COR-L47 (cell line): ENCODE measurements at places on chromosomes 1 and 21.

DNA sequence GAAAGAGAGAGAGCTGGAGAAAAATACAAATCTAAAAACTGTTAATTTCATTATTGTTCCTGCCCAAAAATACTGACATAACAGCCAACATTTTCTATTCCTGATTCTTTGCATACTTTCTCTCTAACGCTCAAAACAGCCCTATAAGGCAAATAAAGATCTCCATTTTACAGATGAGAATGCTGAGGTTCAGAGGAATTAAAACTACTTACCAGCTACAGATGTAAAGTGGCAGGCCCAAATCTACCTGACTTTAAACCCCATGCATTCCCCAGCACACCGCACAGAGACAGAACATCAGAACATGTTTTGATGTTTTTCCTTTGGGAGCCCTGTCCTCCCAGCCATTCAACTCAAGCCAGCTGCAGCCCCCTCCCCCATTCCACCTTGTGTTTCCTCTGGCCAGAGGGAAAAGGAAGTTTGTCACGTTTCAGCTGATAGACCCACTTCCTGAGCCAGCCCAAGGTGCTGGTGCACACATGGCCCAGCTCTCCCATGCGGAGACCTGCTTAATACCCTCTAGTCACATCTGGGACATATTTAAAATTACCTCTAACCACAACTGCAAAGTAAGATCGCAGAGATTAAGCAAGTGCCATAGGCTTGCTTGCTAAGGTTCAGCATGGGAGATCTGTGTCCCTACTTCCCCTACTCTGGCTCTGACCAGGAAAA is 133.1 kb upstream of the NFIA start:
- no peak for DNase-seq

GRCh38 chr21:41932576-41933312 is 21.1 kb downstream of the C2CD2 start:
- DNase-seq, result no peak

GRCh38 chr1:160755911-160756848 is 17.1 kb downstream of the SLAMF7 start:
- DNase-seq, result no peak

- DNase-seq, result no peak
These were observed 752 bp upstream of the ACTA1 start for GRCh38 chr1:229434641-229435051.

DNA sequence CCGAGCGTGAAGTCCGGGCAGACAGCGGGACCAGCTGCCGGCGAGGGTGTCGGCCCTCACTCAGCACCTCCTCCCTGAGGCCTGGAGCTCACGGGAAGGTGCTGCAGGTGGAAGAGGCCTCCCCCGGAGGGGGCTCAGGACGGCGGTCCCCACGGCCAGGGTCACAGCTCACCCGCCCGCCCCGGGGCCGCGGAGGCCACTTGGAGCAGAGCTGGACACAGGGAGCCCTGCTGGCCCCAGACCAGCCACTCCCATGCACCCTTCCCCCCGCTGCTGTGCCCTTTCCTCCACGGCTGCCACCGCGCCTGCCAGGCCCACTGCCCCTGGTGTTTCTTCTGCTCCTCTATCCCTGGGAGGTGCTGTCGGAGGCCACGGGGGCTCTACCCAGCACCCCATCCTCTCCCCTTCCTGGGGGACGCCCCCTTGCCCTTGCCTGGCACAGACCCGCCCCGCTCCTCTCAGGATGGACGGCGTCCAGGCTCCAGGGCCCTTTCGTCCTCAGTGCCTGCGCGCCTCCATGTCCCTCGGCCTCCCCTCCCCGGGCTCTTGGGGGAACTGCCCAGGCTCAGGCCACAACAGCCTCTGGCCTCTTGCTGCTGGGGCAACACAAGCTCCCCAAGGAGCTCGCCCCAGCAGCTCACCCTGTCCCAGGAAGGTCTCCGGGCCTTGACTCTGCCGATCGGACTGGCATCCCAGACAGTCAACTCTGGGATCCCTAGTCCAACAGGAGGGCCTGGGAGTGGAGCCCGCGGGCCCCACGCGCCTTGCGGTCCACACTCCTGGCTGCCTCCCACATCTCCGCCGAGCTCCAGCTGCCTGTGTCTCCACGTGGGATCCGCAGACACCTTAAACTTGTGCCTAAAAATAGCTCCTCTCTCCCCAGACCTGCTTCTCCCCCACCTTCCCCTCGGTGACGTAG is 4.1 kb downstream of the TMEM240 start:
- no peak for DNase-seq

GRCh38 chr21:15355066-15355465 is 290.3 kb upstream of the NRIP1 start:
- no peak for DNase-seq

DNA sequence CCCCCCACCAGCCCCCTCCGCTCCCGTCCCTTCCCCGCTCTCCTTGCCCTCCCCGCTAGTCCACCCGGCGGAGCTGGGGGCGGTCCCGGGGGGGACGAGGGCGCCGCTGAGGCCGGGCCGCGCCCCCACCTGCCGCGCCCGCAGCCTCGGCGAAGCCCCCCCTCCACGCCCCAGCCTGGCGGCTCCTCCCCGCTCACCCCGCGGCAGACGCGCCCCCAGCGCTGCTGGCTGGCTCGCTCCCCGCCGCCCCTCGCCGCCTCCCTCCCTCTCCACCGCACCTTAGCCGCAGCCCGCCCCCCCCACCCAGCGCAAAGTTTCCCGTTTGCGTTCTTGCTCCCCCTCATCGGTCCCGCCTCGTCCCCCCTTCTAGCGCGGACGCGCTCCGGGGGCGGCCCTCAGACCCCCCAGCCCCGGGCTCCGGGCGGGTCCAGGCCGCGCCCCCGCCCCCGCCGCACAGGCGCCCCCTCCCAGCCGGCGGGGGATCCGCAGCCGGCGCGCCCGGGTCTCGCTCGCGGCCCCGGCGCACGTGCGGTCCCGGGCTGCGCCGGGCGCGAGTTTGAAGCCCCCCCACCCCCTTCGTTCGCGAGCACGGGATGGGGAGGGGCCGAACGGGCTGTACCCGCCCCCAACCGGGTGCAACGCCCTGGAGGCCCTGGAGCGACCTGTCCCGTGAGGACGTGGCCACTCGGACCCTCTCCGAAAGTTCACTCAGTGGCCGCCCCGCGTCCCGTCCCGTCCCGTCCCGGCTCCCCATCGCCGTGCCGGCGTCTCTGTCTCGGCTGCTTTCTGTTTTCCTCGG is 623 bp downstream of the PTPRF start:
- peak; percentile 40 for DNase-seq

- DNase-seq, result no peak
These were observed 1.8 kb upstream of the GJA4 start for GRCh38 chr1:34790985-34791384.

- no peak for DNase-seq
These were observed 55.8 kb upstream of the GPR88 start for GRCh38 chr1:100482167-100482566.

GRCh38 chr1:183323849-183324683 is 94.1 kb downstream of the NMNAT2 start:
- DNase-seq, result no peak

DNA sequence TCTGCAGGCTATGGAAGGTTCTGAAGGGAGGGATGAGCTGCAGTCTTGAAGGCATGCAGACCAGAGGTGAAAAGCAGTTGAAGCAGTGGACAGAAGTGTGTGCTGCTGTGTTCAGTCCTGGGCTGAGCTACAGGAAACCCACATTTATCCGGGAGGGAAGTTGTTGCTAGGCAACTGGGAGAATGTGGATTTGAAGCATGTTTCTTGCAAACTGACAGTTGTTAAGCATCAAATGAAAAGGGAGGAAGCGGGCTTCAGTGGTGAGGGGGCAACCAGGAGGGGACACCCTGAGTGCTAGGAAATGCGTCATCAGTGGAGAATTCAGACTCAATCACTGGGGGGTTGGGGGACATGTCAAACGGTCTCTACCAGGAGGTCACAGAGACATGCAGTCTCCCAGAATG is 28.7 kb downstream of the ABCA4 start:
- DNase-seq, result no peak

GRCh38 chr21:34648739-34649297 is 20.0 kb upstream of the CLIC6 start:
- DNase-seq, result no peak

DNA sequence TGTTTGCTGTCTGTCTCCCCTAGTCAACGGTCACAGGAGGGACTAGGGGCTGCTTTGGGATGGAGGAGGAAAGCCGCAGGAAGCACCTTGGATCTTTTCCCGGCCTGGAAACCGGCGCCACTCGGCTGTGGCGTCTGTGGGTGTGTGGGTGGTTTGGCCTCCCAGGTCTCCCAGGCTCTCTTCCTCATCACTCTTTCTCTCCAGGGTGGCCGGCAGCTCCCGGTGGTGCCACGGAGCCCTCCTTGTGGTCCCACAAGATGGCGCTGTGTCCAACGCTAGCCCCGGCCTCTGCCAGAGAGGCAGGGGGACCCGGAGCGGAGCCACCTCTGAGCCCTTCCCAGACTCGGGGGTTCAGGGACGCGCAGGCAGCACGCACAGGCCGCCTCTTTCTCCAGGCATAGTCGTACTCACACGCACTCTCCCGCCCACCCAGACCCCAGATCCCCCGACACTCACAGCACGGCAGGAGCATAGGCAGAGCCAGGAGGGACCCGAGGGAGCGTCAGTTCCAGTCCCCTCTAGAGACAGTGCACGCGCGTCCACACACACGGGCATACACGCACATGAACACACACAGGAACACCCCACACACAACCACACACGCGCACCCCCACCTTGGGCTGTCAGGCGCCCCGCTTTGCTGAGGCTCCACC is 31.2 kb downstream of the CDCP2 start:
- DNase-seq, result peak; percentile 71

DNA sequence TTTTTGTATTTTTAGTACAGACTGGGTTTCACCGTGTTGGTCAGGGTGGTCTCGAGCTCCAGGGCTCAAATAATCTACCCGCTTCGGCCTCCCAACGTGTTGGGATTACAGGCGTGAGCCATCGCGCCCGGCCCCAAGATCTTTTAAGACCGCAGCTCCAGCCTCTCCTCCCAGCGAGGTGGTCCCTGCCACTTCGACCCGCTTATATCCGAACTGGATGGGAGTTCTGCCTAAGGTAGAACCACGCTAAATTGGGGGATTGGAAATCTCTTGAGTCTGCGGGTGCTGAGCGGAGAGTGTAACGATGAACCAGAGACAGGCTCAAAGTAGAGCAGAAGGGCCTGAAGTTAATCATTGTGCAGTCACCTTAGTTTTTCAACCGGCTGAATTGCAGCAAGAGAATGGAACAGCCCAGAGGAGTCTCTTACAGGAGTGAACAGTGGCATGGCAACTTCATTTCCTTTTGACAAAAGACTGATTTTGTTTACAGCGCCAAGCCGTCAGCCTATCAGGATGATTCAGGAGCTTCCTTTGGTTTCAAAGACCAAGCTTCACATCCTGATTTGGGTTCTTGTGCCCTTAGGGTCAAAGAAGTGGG is 726 bp upstream of the CYB5R1 start:
- DNase-seq, result no peak

DNA sequence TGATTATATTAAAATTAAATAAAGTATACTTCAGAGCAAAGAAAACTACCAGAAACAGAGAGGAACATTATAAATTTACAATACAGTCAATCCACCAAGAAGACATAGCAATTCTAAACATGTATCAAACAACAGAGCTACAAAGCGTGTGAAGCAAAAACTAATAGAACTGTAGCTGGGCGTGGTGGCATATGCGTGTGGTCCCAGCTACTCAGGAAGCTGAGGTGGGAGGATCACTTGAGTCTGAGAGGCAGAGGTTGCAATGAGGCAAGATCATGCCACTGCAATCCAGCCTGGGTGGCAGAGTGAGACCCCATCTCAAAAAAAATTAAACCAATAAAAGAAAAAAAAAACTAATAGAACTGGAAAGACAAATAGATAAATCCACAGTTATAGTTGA is 12.3 kb downstream of the CCDC185 start:
- DNase-seq, result no peak

DNA sequence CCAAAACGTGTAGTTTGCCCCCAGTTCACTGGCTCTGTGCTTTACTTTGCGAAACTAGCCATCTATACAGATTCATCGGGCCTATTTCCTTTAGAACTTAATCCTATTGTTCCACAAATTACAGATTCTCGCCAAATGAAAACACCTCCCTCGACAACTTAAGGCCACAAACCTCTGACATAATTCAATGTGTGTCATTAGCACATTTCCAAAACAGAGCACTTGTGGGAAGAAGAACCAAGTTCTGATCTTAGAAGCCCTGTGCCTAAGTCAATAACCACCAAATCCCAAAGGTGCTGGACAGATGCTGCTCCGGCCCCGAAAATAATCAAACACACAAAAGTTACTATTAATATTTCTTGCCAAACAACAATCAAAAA is 93.9 kb downstream of the SLC45A1 start:
- no peak for DNase-seq

- DNase-seq, result no peak
These were observed 19.6 kb upstream of the TARDBP start for GRCh38 chr1:10992864-10993263.

GRCh38 chr1:185280589-185280988 is 36.5 kb downstream of the IVNS1ABP start:
- no peak for DNase-seq

GRCh38 chr1:234320549-234320948 is 52.7 kb upstream of the COA6 start:
- DNase-seq, result no peak

DNA sequence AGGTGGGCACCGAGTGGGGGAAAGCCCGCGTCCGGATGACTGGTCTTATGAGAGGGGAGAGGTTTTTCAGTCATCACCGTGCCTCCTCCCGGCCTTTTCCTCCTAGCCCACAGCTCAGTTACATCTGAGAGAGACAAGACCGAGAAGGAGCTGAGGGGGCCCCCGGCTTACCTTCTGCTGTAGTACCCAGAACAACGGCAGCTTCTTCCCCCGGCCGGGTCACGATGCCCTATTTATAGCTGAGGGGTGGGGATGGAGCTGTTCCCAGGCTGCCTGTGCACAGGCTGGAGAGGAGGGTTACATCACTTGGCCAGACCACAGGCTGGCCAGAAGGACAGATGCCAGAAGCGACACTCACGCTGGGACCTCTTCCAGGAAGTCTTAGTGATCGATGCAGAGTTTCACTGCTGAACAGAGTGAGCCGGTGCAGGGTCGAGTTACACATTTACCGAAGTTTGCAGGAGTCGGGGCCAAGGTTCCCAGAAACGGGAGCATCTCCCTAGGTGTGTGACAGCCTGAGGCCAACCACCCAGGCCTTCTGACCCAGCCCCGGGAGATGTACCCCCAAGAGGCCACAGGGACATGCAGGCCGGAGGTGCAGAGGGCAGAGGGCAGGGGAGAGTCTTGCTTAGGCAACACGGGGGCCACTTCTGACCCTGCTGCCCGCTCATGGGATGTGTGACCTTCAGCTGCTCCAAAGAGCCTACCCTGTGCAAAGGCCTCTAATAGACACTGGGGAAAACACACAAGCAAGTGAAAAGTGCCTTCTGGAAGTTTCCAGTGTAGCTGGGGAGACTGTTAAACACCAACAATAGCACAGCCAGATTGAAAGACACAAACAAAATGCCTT is at the start of gene AGT:
AGT (minus strand) TSS at position 208 of the 850 bp plus-strand sequence. CDS start 3,299 bp downstream, outside the sequence.
- DNase-seq, result no peak

GRCh38 chr1:90187323-90187585 is 192.3 kb downstream of the ZNF326 start:
- DNase-seq, result no peak

- DNase-seq, result no peak
These were observed 89.3 kb upstream of the EDEM3 start for GRCh38 chr1:184843732-184844495.

- no peak for DNase-seq
These were observed 327 bp downstream of the LRRC40 start for GRCh38 chr1:70205071-70205433.
